ENCODE measurements at places on chromosomes 7 and 10.
A peak's percentile ranks its signal among the peaks of the same experiment; 100 is the strongest.

- peak; percentile 56 for DNase-seq
Measured at GRCh38 chr7:30842542-30843451, 68.9 kb upstream of the AQP1 start.

DNA sequence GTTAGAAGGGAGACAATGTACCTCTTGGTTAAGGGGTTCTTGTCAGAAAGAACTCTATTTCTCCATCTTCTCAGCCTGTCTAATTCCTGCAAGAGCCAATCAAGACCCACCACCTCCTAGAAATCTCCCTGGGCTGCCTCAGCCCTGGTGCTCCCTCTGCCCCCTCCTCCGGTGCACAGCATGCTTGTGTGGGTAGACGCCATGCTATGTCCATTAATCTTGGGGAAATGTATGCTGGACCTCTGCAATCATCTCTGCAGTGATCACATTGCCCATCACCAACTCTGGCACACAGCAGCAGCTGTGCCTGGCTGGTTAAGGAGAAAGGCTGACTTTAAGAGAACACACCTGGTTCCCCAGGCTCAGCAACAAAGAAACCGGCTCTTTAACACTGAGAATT lies 37.3 kb downstream of the SH3PXD2A start:
- DNase-seq: no peak

DNA sequence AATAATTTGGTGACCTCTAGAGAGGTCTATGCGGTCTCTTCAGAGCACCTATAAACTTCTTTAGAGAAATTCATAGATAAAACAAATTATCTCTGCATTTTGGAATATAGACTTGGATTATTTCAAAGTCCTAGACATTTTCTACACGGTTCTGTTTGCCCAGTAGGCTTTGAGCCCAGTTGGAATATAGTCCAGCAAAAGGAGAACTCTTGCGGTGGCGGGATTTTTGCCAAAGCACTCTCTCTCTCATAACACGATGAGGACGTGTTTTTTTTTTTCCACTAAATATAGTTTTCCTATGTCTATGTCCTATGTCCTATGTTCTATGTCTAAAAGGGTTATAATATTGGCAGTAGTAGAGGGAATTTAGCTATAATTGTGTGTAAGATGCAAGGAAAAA lies 164.9 kb upstream of the AGR3 start:
- DNase-seq: no peak

GRCh38 chr10:130215151-130215930 lies 79.2 kb downstream of the GLRX3 start:
- DNase-seq: no peak

DNA sequence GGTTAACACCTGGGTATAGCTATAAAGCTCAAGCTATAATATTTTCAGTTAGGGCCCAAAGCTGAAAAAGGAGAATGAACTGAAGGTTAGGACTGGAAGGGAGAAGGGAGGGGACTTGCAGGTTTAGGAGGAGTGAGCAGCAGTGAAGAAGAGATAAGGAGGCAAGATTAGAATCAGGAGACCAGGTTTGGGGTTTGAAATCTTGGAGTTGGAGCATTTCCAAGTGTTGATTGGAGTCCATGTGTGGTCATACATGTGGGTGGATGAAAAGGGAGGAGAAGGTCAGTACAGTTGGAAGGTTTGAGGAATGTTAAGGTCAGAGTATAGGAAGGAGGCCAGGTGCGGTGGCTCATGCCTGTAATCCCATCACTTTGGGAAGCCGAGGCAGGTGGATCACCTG lies 8.6 kb upstream of the ANLN start:
- no peak for DNase-seq

DNA sequence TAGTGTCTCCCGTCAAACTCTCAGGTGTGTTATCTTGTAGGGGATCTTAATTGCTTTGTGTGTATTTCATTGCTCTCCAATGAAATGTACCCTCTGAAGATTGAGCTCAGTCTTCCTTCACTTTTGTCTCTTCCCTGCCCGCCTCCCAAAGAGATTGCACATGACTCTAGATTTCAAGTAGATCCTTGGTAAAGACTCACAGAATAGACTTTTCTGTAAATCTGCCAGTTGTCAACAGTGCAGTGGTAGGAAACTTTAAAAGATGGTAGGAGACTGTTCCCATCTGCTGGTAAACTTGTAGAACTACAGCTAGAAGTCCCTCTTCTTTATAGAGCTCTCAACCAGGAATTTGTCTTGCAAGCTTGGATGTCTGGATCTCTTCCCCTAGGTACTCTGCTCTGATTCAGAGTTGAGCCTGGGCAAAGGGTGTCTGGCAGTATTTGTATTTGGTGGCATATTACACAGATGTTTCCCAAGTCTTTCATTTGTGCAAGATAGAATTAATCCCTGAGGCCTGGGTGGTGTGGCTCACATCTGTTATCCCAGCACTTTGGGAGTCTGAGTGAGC lies 9.6 kb downstream of the CCL26 start:
- DNase-seq: peak; percentile 51

GRCh38 chr10:24685958-24686540 lies 37.6 kb downstream of the ARHGAP21 start:
- peak; percentile 75 for DNase-seq

DNA sequence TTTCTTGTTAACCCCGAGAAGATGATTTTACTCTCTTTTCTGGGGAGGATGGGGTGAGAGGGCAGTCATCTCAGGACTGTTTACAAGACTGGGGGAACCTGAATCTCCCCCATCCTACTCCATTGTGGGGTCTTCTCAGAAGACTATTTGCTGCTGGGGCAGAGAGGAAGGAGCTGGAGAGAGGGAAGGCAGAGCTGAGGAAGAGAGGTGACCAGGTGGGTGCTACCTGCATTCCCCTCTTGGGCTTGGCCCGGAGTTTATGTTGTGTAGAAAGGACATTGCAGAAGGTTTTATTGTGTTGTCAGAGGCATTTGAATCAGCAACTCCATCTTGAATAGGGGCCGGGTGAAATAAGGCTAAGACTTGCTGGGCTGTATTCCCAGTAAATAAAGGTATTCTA lies 247.1 kb upstream of the GALNT17 start:
- no peak for DNase-seq

- no peak for DNase-seq
Measured at GRCh38 chr7:154854836-154855235, 148.1 kb downstream of the PAXIP1 start.

- DNase-seq: no peak
Measured at GRCh38 chr10:9097206-9097990, 1042.9 kb downstream of the GATA3 start.

DNA sequence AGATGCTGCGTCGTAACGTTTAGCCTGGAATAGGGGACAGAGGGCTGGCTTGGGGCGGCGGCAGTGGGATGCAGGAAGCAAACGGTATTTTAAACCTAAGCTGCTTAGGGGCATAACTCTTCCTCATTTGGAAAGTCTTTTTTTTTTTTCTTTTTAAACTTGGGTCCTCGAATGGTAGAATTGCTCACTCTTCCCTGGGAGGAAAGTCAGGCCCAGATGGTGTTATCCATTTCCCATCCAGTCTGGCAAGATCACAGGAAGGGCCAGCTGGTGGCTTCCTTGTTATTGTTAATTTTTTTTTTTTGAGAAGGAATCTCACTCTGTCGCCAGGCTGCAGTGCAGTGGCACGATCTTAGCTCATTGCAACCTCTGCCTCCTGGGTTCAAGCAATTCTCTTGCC lies 56.6 kb downstream of the TMEM209 start:
- DNase-seq: no peak
